ENCODE measurements at places on chromosomes 11 and 22.
A peak's percentile ranks its signal among the peaks of the same experiment; 100 is the strongest.

DNA sequence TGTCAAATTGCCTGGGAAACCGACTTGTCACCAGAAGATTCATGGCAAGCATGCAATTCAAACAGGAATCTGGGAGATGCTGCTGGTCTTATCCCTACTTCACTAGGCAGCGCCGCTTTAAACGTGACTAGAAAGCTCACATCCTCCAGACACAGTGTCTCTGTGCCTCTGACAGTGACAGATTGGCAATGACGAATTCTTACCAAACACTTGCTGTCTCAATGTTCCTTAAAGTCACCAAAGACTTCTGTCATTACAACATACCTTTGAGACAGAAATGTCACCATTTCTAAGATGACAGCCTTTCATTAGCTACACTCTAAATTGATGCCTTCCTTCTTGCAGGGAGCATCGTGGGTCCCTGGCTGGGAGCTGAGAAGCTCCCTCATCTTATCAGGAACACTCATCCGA, 197.8 kb downstream of the CWF19L2 start:
- DNase-seq, result no peak

DNA sequence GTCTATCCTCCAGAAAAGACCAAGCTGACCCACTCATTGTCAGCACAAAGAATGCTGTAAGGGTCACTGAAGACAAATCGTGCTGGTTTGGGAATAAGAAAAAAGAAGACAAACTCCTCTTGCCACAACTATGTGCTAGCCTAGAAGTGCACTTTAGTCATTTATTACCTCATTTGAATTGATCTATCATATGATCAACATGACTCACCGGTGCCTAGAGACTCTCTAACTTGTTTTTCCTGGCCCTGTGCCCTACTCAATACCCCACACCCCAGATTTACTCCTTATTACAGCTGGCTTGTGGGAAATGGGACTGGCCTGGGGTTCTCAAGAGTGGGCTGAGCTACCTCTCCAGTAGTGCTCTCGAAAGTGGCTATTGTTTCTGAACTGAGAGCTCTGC, 35.9 kb upstream of the HORMAD2 start:
- peak; percentile 76 for DNase-seq

GRCh38 chr22:46518542-46519325, 18.7 kb downstream of the CELSR1 start:
- no peak for DNase-seq

DNA sequence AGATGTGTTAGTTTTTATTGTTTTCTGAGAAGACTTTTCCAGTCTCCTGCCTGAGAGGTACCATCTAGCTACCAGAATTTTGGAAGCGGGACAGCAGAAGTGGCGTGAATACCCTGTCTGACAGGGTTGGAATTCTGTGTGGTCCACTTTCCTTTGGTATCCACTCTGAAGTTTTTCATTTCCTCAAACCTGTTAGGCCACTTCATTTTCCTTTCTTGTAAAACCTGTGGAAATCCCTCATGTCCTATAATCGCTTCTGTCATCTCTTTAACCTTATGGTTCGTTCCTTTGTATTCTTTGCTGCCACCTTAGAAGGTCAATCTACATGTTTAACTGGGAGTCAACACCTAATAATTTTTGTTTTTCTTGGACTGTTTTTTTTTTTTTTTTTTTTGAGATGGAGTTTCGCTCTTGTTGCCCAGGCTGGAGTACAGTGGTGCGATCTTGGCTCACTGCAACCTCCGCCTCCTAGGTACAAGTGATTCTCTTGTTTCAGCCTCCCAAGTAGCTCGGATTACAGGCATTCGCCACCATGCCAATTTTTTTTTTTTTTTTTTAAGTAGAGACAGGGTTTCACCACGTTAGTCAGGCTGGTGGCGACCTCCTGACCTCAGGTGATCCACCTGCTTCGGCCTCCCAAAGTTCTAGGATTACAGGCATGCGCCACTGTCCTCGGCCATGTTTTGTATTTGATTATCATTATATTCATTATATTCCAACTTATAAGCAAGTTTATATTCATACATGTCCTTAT, 7.1 kb downstream of the SFI1 start:
- DNase-seq, result no peak

DNA sequence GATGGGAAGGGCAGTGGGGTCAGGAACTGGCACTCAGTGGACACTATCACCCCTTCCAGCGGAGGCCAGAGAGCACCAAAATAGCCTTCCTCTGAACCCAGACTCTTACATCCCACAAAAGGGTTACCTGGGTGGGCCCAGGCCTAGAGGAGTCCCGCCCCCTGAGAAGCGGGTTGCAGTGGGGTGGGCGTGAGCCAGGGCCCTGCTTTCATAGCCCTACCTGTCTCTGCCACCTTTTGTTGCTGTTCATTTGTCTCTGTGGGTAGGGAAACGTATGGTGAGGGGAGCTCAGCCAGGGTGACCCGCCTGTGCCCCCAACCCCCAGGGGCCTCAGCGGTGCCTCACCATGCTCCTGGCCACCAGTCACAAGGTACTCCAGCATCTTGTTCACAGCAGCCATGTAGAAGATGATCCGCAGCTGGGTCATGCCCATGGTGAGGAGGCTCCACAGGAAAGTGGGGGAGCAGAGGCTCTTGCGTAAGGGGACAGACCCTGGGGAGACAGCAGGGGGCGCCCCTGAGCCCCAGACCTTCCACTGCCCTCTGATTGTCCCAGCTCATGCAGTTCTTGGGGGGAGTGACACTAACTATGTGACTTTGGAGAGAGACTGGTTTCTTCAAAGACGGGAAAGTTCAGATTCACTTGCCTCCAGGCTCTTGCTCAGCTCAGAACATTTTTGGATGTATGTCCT, 24.0 kb downstream of the SLC43A1 start:
- peak; percentile 34 for DNase-seq

DNA sequence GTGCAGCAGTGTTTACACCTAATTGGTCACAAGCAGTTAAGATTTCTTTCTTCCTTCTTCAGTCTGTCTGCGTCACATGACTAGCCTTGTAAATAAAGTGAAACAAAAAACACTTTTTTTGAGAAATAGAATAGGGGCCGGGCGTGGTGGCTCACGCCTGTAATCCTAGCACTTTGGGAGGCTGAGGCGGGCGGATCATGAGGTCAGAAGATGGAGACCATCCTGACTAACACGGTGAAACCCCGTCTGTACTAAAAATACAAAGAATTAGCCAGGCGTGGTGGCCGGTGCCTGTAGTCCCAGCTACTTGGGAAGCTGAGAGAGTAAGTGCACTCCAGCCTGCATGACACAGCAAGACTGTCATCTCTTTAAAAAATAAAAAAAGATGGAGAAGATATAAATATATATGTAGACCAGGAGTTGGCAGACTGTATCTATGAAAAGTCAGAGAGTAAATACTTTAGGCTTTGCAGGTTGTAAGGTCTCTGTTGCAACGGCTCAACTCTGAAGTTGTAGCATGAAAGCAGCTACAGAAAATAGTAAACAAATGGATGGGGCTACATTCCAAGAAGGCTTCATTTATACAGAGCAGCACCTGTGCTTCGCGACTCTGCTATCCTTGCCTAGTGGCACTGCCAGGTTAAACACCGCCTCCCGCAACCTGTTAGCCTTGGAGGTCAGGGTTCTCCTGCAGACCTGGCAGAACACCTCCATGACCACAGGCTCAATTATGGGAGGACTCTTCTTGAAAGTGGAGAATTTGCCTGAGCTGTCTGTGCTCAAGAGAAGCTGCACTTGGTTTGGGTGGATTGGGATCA, 55.9 kb downstream of the PPP6R2 start:
- DNase-seq, result peak; percentile 14

DNA sequence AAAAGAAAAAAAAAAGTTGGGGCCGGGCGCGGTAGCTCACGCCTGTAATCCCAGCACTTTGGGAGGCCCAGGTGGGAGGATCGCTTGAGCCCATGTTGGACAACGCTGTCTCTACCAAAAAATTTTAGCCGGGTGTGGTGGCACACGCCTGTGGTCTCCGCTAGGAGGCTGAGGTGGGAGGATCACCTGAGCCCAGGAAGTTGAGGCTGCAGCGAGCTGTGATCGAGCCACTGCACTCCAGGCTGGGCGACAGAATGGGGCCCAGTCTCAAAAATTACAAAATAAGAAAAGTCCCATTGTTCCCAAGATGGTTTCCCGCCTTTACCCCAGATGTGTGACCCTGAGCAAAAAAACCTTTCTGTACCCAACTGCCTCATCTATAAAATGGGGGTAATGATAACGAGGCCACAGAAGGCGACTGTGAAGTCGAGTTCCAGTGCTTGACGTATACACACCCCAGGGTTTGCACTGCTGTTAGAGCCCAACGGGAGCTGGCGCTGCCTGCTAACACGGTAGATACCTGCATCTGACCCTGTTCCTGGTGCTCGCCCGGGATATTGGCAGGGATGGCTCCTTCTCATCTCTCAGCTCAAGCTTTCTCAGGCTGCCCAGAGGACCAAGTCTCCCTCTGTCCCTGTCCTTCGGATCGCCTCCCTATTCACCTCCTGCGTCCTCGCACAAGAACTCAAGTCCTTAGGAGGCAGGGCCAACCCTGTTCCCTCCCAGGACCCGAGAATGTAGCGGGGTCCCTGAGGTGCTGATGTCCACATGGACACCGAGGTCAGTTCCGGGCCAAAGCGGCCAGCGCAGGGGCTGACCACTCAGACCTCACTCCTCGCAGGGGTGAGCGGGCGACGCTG, 1.1 kb upstream of the RPLP2 start:
- peak; percentile 27 for DNase-seq

- no peak for DNase-seq
These were observed 575.9 kb upstream of the CCDC90B start for GRCh38 chr11:83862033-83862432.

DNA sequence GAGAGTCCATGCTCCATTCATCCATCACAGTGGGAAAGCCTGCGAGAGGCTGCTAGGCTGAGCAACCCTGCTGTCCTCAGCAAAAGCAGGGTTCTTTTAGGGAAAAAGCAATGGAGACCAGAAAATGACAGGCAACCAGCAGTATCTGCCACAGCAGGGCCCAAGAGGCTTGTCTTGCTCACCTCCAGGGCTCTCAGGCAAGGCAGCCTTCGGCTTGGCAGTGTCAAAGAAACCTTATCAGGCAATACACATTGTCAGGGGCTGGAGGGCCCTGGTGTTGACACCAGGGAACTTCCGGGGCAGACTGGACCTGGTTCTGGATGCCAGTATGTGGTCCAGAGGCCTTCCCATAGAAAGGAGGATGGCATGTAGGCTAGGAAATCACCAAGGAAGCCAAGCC, 10.2 kb upstream of the TLCD5 start:
- DNase-seq, result no peak

- peak; percentile 20 for DNase-seq
These were observed 49.5 kb downstream of the ABTB2 start for GRCh38 chr11:34308049-34308912.

DNA sequence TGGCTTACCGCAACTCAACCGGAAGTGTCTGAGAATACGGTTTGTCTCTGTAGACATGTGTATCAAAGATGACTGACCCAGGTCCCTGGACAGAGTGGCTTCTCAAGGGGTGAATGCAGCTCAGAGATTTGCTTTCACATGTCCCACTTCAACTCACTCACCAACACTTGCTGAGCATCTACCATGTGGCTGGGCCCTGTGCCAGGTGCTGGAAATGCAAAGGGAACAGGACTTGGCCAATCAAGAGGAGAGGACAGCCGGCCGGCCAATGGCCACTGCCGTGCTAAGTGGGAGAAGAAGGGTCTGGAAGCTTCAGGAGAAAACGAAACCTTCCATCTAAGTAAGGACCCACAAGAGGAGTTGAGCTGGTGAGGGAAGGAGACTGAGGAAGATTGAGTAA, 151.3 kb downstream of the CEP164 start:
- DNase-seq, result no peak

DNA sequence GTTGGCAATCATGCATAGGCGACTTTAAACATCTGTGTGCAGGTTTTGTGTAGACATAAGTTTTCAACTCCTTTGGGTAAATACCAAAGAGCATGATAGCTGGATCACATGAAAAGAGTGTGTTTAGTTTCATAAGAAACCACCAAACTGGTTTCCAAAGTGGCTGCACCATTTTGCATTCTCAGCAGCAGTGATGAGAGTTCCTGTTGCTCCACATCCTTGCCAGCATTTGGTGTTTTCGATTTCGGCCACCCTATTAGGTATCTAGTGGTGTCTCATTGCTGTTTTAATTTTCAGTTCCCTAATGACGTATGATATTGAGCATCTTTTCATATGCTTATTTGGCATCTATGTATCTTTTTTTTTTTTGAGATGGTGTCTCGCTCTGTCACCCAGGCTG, 62.8 kb upstream of the CCND1 start:
- no peak for DNase-seq

DNA sequence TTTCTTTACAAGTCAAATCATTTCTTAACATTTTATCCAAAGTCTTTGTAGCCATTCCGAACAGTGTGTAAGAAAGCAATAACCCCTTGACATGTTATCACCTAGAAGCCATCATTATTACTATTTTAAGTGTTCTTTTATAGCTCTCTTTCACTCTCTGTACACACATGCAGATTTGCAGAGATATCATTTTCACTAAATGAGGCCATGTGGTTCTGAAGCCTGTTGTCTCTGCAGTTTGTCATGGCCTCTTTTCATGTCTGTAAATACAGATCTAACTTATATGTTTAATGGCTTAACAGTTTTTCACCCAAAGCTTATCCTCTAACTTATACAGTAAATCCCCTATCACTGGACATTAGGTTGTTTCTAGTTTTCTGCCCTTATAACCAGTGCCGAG, 166.8 kb downstream of the MYO18B start:
- no peak for DNase-seq

- DNase-seq, result no peak
These were observed 126.8 kb downstream of the IGLL1 start for GRCh38 chr22:23453277-23453676.

DNA sequence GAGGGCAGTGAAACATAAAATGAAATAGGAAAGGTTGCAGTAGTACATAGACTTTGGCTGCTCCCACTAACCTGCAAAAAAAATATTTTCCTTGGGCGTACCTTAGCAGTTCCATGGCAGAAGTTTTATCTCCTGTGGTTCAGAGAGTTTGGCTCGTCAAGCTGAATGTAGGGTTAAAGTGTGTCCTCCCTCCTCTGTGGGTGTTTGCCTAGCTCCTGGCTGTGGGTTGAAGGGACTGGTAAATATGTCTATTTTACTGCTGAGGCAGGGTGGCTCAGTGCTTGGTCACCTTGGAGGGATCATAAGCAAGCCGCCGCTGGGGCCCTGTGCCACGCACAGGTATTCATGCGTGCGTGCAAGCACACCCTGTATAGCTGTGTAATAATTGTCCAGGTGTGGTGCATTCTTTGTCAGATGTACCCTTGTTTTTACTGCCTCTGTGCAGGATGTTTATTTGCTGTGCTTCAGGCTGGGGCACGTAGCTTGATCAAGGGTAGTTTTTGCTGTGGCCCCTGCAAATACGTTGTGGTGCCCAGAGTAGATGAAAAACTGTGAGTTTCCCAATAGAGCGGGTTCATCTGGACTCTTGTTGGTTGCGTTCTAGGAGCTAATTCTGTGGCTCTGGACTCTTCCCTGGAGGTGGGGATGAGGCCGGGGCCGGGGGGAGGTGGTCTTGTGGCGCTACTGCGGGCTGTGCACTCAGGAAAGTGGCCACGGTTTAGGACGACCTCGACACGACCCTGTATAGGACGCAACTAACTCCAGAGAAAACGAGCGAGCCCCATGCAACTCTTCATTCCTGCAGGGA, 732 bp upstream of the SORL1 start:
- no peak for DNase-seq

GRCh38 chr11:107482234-107482633, 24.6 kb upstream of the CWF19L2 start:
- no peak for DNase-seq
